ENCODE measurements at places on chromosomes 3 and 15.

DNA sequence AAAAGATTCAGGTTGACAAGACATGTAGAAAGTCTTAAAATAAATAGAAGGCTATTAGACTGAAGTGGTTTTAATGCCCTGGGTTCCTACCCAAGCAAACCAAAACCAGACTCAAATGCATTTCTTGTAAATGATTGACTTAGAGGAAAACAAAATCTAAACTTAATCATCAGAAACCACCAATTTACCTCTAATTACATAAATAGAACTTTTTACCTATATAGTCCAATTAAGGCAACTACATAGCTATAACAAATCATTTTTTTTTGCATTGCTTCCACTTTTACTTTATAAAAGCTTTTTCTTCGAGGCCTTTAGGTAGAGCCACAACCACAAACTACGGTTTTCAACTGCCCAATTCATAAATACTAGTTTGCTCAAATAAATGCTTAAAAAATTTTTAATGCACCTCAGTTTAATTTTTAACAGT, 231.3 kb upstream of the ARHGEF26 start:
- DNase-seq: no peak

DNA sequence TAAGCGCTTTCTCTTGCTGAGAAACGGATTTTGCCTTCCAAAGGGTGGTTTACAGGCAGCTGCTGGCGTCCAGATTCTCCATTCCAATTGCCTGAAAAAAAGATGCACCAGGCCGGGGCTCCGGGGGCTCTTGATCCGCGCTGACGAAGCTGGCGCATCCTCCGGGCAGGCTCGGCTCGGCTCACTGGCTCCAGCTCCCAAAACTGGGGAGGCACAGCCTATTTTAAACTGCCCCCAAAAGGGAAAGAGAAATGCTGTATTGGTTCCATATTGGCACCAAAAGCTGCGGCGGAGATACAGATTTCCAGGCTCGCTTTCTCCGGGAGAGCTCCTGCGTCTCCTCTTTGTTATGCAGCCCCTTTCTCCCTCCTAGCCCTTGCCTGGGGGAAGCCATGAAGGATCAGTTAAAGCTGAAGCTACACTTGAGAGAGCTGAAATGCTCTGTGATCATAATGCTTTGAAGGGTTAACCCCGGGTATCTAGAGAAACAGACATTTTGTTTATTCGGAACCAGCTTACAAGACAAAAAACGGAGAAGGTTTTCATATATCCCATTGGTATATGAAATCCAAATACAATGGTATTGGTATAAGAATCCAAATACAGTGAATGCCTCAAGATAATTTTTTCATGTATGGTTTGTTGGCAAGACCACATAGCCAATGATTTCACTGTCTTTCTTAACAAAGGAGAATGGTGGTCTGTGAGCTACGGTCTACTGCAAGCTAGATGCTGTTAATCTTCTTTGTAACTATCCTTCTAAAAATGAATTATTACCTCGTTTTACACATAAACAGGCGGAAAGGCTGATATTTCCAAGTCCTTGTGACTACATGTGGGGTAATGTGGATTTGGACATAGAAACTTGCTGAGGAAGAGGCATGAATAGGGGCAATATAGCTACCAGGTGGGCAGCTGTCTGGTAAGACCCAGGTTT, 693 bp downstream of the CD200 start:
- peak; percentile 81 for DNase-seq

DNA sequence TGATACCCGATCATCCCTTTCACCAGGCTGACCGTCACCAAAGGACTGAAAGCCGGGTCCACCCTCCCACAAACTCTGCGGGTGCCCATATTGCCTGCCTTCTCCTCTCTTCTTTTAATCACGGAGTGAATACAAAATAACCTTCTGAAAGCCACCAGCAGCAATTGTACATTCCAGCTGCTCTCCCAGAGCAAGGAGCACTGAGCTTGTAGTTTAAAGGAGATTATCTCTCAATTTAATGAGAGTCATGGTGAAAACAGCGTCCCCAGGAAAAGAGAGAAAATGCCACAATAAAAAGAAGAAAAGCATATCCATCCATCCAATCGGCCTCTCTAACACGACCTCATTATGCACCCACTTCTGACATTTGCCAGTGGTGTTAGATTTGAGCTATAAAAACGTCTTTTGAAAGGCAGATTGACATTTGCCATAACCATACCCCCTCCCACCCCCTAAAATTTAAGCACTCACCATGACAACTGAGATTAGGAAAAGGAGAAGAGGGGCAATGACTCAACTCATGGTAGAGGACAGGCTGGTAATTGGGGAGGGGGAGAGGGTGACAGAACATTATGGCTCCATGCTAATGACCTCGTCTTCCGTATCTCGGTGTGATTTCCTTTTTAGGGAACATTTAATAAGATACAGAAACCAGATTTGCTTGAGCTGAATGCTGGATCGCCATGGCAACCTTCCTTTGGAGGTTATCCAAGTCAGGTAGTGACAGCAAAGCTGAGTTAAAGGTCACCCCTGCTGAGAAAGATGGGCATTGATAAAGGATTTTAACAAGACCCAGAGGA, 106.2 kb downstream of the ST8SIA2 start:
- no peak for DNase-seq

DNA sequence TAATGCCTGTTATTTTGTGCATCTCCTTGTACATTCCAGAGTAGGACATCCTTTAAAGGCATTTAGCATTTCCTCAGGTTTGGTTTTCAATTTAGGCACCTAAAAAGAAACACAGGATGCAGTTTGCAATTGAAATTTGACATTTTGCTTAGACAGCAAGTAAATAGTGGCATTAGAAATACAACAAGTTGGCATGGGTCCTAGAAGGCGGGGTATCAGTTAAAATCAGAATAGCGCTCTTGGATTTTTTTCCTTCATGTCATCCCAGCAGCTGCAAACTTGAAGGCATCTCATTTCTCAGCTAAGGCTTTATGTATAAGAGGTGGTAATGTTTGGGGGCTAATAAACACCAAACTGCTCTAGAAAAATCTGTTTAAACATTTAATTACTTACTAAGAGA, 47.5 kb upstream of the SKOR1 start:
- DNase-seq: no peak

DNA sequence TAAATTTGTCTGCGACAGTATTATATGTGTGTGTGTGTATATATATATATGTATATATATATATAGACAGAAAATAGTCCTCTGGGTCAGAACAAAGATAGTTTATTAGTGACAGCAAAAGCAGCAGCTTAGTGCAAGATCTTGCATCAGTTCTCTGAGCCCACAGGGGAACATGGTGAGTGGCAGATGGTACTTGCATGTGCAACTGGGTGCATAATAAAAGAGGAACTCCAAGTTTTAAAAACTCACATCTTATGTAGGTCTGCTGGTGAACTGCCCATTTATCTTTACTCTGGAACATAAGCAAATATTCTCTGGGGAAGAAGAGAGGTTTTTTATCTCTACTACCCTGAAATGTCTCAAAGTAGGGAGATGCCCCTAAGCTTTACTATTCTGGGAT, 276.4 kb downstream of the POLQ start:
- DNase-seq: no peak

DNA sequence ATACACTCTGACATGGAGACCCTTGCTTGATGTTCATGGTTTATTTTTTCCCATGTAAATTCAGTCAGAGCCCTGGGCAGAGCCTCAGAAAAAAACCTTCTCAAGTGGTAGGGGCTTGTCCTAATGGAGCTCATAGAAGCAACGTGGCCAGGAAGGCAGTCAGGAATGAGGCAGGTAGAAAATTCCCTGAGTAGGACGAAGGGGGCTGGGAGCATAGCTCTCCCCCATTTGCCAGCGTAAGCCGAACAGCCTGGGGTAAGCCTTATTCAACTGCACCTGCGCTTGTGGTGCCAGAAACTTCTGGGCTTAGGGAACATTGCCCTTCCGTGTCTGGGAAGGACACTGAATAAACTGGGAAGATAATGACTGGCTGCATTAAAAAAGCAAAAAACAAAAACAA, 238.5 kb upstream of the ROPN1 start:
- no peak for DNase-seq

GRCh38 chr3:13251166-13251903, 168.8 kb downstream of the NUP210 start:
- no peak for DNase-seq

GRCh38 chr3:14899993-14900618, 47.3 kb upstream of the NR2C2 start:
- no peak for DNase-seq

GRCh38 chr3:56954125-56954524, 106.3 kb upstream of the SPATA12 start:
- no peak for DNase-seq

DNA sequence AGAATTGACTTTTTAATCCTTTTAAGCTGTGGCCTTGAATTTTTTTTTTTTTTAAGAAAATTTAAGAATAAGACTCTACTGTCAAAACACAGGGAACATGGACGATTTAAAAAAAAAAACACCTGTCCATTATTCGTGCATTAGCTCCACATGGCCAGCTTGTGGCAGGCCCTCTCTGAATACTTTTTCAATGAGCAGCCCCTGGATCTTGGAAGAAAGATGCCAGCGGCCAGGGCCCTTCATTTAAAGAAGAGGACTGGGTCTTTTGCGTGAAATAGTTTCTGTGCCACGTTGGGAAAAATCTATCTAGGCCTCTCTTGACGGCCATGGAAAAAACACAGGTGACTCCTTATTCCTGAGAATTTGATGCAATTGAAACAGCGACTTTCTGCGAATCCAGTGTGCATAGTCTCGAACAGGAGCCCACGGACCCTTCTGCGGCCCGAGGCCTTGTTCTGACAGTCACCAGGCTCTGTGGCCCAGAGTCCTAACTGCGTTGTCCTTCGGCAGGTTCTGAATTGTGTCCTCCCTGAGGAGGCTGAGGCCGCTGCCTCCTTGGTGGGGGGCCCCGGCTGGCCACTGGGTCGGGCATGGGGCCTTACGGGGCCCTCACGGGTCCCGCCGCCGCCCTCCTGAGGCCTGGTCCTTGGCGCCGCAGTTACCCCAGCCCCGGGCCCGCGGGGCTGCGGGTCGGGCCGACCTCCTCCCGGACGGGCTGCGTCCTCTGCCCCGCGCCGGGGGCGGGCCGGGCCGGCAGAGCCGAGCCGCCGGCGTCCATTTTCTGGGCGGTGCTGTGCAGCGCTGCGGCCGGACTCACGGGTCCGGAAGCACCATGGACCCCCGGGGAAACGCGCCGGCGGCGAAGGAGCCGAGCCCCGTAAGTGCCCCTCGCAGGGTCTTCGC, 33.5 kb downstream of the ZBTB38 start:
- no peak for DNase-seq

- DNase-seq: no peak
Measured at GRCh38 chr3:46163556-46164041, 44.5 kb downstream of the CCR1 start.

- no peak for DNase-seq
Measured at GRCh38 chr3:193865896-193866480, 270.0 kb upstream of the HES1 start.

GRCh38 chr3:133461291-133461690, 61.4 kb downstream of the BFSP2 start:
- no peak for DNase-seq

DNA sequence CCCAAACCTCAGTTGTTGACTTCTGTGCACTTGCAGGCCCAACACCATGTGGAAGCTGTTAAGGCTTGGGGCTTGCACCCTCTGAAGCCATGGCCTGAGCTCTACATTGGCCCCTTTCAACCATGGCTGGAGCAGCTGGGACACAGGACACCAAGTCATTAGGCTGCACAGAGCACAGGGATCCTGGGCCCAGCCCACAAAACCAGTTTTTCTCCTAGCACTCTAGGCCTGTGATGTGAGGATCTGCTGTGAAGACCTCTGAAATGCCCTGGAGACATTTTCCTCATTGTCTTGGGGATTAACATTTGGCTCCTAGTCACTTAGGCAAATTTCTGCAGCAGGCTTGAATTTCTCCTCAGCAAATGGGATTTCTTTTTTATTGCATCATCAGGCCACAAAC, 1255.7 kb downstream of the ZPLD1 start:
- no peak for DNase-seq

DNA sequence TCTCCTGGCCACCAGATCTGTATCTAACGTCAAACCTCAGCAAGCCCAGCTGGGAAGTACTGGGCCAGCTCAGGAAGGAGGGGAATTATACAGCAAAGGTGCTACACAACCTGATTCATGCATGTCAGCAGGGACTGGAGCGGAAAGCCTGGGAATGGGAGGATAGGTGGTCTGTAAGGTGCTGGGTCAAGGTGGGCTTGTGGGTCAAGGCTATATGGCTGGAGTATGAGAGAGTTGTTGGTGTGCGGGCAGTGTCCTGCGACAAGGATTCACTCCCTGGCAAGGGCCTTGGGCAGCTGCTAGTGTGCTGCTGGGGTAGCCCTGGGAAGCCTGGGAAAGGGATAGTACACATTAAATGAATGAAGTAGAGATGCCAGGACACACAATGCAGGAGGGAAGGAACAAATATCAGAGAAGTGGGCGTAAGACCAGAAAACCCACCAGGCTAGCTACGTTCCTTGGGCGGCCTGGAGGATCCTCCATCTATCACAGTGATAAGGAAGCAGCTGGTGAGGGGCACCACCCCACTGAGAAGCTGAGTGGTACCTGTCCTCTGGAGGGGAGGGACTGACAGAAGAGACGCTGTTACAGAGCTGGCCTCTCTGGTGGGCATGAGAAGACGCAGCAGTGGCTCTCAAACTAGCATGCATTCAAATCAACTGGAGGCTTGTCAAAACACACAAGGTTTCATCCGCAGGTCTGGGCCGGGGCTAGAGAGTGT, 8.5 kb upstream of the SYNM start:
- no peak for DNase-seq

GRCh38 chr3:10157031-10157430, 7.7 kb upstream of the IRAK2 start:
- DNase-seq: no peak

GRCh38 chr3:106485802-106486201, 617.0 kb upstream of the CBLB start:
- DNase-seq: no peak

- no peak for DNase-seq
Measured at GRCh38 chr3:116408473-116408872, 36.8 kb downstream of the LSAMP start.

DNA sequence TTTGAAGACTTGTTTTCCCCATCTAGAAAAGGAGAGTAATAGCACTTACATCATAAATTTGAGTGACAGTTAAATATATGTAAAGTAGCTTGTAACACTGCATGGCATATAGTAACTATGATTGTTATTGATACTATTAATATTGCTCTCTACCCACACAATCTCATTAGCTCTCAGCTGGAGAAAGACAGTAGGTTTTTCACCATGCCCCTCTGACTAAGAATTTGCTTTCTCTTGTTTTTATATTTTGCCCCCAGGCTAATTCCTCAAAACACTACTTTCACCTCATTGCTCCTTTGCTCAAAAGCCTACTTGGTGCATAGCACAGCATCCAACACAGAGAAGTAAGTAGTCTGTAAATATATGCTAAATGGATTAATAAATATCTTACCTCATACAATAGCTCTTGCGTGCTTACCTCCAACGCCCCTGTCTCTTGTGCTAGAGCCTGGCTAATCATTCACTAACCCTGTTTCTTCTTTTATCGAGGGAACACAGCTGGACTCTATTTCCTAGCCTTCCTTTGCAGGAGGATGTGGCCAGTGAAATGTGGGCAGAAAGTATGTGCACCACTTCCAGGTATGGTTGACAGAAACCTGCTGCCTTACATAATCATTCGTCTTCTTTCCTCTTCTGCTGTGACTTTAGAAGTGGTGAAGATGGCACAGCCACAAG, 190.0 kb downstream of the PLCH1 start:
- DNase-seq: no peak

All from globus pallidus (tissue), 1 donor.